ENCODE measurements at places on chromosomes 3 and 15.

- no peak for DNase-seq
Observed at GRCh38 chr3:141802316-141803077, 39.3 kb downstream of the GRK7 start.

- DNase-seq, result no peak
Observed at GRCh38 chr3:170606675-170607074, 20.8 kb upstream of the SLC7A14 start.

DNA sequence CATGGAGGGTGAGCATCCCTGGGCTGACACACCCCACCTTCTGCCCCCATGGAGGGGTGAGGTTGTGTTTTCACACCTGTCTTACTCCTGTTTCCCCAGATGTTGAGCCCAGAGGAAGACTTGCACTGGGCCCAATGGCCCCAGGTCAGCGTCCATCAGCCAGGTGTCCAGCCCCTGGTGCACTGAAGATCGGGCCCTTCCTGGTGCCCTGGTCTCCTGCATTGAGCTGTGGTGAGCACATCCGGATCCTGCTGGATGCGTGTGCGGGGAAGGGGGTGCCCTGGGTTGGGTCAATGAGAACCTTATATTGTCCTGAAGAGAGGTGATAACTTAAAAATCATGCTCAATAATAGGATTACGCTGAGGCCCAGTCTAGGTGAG lies 227.3 kb downstream of the SNRPN start:
- no peak for DNase-seq

- no peak for DNase-seq
Observed at GRCh38 chr3:161066930-161067329, 38.2 kb downstream of the B3GALNT1 start.

GRCh38 chr15:38895326-38896255 lies 331.0 kb upstream of the RASGRP1 start:
- no peak for DNase-seq

Data from DMS 273 treated with DMSO at 0.1 percent for 48 hours (cell line).